ENCODE measurements at places on chromosomes 16 and 17. TPM values are rescaled to one million over a fixed set of nuclear protein-coding genes. Genes with fewer than 3 reads are reported as not detected.

- DNase-seq: no peak
Measured at GRCh38 chr17:3955673-3955988, 8.6 kb downstream of the ATP2A3 start.

The CARD14 gene
- total RNA-seq: not detected

The TNFRSF17 gene
- total RNA-seq: not detected

The PIP4K2B gene
- 34.8 TPM for total RNA-seq
